Melanocyte of skin (primary cell): ENCODE measurements at places on chromosomes 6 and 20. TPM values are rescaled to one million over a fixed set of nuclear protein-coding genes. Genes with fewer than 3 reads are reported as not detected.

The CARMIL1 gene
- total RNA-seq: 26.0 and 31.6 TPM in 2 replicates

The GMNN gene
- 51.3 and 66.2 TPM in 2 replicates for total RNA-seq

The TNFRSF21 gene
- total RNA-seq: 7.6 and 16.0 TPM in 2 replicates

The CD109 gene
- total RNA-seq: 36.8 and 52.3 TPM in 2 replicates

The FILIP1 gene
- total RNA-seq: under 0.01 TPM in 1 of 2 replicates, not detected in the other

The NDRG3 gene
- total RNA-seq: 21.3 and 26.9 TPM in 2 replicates

The CYP24A1 gene
- not detected in 2 replicates for total RNA-seq

The GHRH gene
- not detected in 2 replicates for total RNA-seq

The TSPO2 gene
- total RNA-seq: not detected in 2 replicates

The KCNK5 gene
- not detected in 2 replicates for total RNA-seq

The HIVEP1 gene
- 13.4 and 18.5 TPM in 2 replicates for total RNA-seq

The RIMS4 gene
- under 0.01 and 0.36 TPM in 2 replicates for total RNA-seq

The NFATC2 gene
- under 0.01 and 0.73 TPM in 2 replicates for total RNA-seq

The ZFAND3 gene
- total RNA-seq: 12.0 and 15.3 TPM in 2 replicates

The ZBTB2 gene
- 11.0 and 11.7 TPM in 2 replicates for total RNA-seq

The PXDC1 gene
- total RNA-seq: 24.8 and 39.6 TPM in 2 replicates

The GRIK2 gene
- total RNA-seq: 20.4 and 31.7 TPM in 2 replicates

The IL20RA gene
- not detected in 2 replicates for total RNA-seq

The RNF217 gene
- total RNA-seq: 10.0 and 10.8 TPM in 2 replicates

The NRN1 gene
- not detected in 2 replicates for total RNA-seq

The ME1 gene
- total RNA-seq: 13.9 and 19.0 TPM in 2 replicates

The DCDC2 gene
- under 0.01 TPM in 2 replicates for total RNA-seq

The SIRPB1 gene
- total RNA-seq: 2.9 TPM in 1 of 2 replicates, not detected in the other

The DDAH2 gene
- 22.0 and 27.3 TPM in 2 replicates for total RNA-seq

The PFDN4 gene
- total RNA-seq: 76.6 and 106 TPM in 2 replicates

The GRM1 gene
- 0.31 and 0.33 TPM in 2 replicates for total RNA-seq

The LTV1 gene
- total RNA-seq: 20.3 and 20.4 TPM in 2 replicates

The SIRPA gene
- total RNA-seq: 46.8 and 47.6 TPM in 2 replicates

The ZNF334 gene
- total RNA-seq: 2.5 and 3.7 TPM in 2 replicates

The OPRL1 gene
- total RNA-seq: 0.34 and 0.73 TPM in 2 replicates

The TPD52L1 gene
- total RNA-seq: 2.0 and 5.6 TPM in 2 replicates

The RIPPLY2 gene
- total RNA-seq: not detected in 2 replicates

The CTCFL gene
- total RNA-seq: not detected in 2 replicates

The LGSN gene
- not detected in 2 replicates for total RNA-seq

The PKIB gene
- total RNA-seq: 17.0 and 36.1 TPM in 2 replicates

The LINC00237 gene
- total RNA-seq: not detected in 2 replicates

The DNAH8 gene
- total RNA-seq: not detected in 2 replicates

The LHFPL5 gene
- total RNA-seq: not detected in 2 replicates

The SLC22A16 gene
- not detected in 2 replicates for total RNA-seq

The COMMD7 gene
- total RNA-seq: 41.0 and 41.8 TPM in 2 replicates

The HLA-DQA1 gene
- 0.69 and 2.9 TPM in 2 replicates for total RNA-seq

The SLC22A2 gene
- not detected in 2 replicates for total RNA-seq

The ISM1 gene
- total RNA-seq: 3.3 and 3.4 TPM in 2 replicates

The SESN1 gene
- 23.7 and 24.0 TPM in 2 replicates for total RNA-seq

The HM13 gene
- 102 and 122 TPM in 2 replicates for total RNA-seq
